GM18507 (cell line): ENCODE measurements at places on chromosomes 5 and 9.

GRCh38 chr5:53792338-53792737 is 231.9 kb downstream of the NDUFS4 start:
- DNase-seq = no peak

DNA sequence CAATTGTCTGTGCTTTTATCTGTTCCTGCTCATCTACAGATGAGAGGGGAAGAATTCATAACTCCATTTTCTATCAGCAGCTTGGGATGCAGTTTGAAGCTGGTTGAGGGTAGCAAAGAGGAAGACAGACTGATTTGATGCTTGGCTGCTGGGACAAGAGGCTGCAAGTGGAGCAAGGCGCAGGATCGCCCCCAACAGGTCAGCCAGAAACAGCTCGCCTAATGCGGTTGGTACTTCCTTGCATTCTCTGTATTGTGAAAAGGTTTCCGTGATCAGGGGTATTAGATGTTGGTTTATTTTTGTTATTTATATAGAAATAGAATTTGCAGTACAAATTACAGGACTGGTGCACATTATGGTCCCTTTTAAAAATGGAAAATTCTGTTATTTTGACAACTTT is 40.6 kb downstream of the ZNF883 start:
- DNase-seq = no peak

DNA sequence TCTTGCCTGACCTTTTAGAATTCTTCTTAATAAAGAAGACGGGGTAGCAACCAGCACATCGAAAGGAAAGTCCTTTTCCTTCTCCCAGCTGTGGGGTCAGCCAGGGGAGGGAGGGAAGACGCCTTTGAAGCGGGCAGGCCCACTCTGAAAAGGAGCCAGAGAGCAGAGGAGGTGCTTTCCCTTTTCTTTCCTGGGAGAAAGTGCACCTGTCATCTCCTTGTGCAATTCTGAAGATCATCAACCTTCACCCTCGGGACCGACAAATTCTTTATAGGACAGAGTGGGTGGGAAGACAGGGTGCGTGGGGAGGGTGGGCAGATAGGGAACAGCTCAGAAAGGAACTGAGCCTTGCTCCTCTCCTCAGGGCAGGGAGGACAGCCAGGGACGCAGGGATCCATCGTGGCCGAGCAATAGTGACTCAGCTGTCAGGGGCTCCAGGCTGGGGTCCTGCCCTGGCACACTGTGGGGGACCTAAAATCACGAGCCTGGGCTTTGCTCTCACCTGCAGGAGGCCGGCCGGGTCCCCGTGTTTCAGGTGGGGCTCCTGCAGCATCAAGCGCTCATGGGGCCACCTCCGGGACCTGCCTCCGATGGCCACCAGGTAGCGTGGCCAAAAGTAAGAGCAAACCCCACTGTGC is 141.0 kb downstream of the OLFM1 start:
- no peak for DNase-seq

DNA sequence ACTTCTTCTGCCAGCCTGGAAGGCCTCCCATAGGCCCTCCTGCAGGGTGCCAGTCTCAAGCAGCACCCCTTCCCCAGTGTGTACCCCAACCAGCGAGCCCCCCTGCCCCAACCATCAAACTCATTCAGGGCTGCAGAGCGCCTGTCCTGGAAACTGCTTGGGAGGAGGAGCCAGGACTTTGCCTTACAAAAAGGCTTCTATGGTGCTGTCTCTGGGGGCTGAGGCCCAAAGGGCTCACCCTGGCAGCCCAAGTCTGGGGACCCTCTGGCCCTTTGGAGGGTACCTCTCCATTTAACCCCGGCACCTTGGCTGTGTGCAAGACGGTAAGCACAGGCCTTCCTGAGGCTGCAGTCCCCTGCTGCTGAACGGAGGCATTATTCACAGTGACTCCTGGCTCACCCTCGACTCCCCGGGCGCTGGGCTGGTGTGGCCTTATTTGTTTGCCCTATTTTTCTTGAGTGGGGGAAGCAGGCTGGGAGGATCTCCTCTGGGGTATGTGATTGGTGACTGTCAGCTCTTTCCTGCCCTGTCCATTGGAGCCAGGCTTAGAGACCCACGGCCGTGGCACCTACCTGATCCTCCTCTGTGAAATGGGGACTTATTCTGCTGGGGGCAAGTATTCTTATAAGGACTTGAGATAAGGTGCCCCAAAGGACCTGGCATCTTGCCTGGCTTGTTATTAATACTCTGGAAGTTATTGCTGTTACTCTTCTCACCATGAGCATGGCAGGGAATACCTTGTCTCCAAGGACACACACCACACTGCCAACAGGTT is 5.8 kb downstream of the LMX1B start:
- DNase-seq = no peak

DNA sequence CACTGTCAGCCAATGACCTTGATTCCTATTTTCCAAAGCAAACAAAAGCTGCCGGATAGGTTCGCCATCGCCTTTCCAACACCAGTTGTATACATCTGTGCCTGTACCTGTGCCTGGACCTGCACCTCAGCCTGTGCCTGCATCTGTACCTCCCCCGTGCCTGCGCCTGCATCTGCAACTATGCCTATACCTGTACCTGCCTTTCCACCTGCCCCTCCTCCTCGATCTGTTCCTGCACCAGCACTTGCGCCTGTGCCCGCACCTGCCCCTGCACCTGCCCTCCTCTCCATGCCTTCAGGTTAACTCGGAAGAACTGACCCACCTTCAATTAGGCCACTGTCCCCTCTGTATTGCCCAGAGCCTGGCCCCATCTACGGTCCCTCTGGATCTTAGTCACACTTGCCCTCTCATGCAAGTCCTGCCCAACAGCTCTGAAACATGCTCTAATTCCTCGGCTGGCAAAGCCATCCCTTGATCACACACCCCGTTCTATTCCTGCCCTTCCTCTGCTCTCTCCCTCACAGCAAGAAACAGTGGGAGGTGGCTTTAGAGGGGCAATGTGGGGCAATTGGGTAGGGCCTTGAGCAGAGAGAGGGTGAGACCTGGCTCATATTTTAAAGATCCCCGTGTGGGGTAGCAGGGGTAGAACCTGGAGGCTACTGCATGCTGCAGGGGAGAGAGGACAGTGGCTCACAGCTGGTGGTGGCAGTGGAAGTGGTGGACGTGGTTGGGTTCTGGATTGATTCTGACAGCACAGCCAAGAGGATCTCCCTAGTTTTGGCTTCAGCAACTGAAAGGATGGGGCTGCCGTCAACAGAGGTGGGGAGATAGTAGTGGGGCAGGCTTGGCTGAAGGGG is 59.6 kb upstream of the PHYKPL start:
- DNase-seq = no peak

DNA sequence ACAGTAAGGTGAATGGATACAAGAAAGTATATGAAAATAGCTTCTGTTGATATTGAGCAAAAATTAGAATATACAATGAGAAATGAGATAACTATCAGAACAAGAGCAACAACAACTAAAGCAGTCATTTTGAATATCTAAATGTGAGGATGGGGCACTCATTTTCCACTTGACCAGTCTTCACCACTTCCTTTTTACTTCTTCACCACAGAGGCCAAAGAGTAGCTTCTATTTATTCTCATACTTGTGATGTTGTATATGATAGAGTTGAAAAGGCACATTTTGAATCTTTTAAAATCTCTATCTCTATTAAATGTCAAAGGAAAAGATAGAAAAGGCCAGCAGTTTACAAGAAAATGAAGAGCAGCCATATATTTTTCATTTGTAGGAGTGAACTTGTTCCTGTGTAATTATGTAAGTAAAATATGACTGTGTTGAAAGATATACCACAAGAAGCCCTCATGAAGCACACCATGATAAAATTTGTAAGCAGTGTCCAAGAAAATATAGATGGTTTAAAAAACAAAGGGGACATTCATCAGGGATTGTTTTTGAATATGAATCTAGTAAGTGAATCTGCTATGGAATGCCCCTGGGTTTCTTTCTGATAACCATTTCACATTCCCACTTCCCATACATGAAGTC is 39.2 kb downstream of the ADAMTS19 start:
- DNase-seq = no peak

GRCh38 chr9:76576344-76576743 is 117.4 kb downstream of the GCNT1 start:
- DNase-seq = no peak

DNA sequence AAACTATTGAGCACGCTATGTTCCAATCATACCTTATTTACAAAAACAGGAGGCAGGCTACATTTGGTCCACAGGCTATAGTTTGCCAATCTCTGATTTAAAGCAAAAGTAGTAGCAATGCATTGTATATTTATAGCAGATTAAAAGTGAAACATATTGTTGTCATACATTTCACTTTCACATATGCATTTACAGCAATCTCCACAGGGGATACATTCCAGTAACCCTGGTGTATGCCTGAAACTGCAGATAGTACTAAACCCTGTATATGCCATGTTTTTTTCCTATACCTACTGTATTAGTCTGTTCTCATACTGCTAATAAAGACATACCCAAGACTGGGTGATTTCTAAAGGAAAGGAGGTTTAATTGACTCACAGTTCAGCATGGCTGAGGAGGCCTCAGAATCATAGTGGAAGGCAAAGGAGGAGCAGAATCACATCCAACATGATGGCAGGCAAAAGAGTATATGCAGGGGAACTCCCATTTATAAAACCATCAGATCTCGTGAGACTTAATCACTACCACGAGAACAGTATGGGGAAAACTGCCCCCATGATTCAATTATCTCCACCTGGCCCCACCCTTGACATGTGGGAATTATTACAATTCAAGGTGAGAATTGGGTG is 5.9 kb upstream of the CSF1R start:
- DNase-seq = no peak

DNA sequence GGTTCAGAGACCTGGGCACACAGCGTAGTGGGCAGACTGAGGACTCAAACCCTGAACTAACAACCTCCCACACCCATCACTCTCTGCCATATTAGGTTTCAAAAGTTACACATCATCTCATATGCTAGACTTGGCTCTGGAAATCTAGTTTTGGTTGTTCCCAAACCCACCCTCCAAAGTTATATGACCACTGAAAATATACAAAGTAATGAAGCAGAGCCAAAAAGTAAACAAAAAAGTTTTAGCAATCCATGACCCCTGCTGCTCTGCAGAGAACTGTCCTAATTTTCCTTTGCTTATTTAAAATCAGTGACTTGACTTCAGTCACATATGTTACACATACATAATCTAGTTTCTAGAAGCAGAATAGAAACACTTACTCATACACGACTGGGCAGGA is 155.6 kb upstream of the TAS2R1 start:
- no peak for DNase-seq

DNA sequence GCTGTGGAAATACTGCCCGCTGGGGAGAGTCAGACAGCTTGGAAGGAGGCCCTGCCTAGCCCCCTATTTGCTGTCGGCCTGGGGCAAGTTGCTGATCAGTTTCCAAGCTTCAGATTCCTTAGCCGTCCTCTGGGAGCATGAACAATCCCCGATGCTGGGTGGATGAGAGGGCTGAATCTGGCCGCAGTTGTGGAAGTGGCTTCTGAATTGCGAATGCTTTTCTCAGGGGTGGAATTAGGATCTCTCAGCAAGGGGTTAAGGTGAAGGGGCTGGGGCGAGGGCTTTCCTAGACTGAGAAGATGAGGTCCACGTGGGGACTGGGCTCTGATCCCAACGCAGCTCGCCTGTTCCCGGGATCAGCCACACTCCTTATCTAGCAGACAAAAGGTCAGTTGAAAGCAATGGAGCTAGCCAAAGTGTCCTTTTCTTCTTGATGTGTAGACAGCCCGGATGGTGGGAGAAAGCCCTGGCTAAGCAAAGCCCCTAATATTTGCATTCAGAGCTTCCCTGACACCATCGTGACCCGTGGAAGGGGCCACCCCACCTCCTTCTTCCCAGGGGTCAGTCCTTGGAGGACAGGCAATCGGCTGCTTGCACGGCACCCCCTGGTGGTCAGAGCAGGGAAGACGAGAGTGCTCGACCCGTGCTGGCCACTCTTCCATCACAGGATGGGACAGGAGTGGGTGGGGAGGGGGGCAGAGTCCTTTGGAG is 54.9 kb downstream of the COL15A1 start:
- peak; percentile 47 for DNase-seq

DNA sequence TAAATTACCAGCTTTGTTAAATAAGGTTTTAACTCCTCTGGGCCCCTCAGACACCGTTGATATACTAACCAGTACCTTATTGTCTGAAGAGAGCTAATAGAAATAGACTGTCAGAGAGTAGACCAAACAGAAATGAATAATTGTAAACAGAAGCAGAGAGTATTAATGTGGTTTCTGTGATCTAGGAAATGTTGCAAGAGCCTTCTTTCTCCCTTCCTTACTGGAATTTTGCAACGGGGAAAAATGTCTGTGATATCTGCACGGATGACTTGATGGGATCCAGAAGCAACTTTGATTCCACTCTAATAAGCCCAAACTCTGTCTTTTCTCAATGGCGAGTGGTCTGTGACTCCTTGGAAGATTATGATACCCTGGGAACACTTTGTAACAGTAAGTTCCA is 5.1 kb downstream of the TYRP1 start:
- no peak for DNase-seq

DNA sequence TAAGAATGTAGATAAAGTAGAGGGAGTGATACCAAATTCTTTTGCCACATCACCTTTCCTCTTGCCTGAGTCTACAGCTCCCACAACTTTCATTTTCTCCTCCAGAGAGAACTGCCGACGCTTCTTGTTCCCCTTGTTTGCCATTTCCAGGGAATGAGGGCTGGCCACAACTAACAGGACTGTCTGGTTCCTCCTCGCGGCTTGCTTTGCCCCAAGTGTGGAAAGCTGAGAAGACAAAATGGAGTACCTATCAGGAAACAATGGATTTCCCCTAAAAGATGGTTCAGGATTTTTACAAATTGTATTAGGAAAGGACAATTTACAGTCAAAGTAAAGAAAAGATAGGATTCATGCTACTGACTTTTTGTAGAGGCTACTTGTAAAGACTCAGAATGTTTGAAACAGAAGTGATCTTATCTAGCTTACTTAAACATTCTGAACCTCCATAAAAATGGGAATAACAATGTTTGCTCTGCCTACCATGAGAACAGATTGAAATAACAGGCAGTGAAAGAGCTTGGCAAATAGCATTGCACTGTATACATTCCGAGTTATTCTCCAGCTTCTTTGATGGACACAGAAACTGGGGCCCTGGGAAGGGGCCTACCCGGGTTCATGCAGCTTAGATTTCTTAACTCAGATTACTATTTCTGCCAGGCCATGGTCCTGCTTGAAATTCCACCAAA is 4.1 kb downstream of the TIGD6 start:
- DNase-seq = no peak

- DNase-seq = no peak
These were observed 81.4 kb downstream of the ZNF608 start for GRCh38 chr5:124665035-124665434.

DNA sequence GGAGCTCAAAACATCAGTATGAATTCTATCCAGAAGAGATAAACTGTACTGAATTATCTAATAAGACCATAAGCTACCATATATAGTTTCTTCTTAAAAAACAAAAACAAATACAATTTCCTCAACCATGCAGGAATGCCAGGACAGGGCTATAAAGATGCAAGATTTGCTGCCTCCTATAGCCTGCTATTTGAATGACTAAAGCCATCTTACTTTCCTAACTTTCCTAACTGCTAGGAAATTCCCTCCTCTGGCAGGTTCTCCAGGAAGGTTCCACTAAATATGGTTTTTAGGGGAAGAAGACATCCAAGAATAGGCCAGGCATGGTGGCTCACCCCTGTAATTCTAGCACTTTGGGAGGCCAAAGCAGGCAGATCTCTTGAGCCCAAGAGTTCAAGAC is 15.1 kb downstream of the KIF27 start:
- DNase-seq = no peak

- no peak for DNase-seq
These were observed 9.1 kb downstream of the PTCH1 start for GRCh38 chr9:95507464-95508241.
